Activated CD8-positive, alpha-beta T cell treated with anti-CD3 and anti-CD28 coated beads for 36 hours (primary cell): ENCODE measurements at places on chromosomes 4 and X. TPM values are rescaled to one million over a fixed set of nuclear protein-coding genes. Genes with fewer than 3 reads are reported as not detected.

DNA sequence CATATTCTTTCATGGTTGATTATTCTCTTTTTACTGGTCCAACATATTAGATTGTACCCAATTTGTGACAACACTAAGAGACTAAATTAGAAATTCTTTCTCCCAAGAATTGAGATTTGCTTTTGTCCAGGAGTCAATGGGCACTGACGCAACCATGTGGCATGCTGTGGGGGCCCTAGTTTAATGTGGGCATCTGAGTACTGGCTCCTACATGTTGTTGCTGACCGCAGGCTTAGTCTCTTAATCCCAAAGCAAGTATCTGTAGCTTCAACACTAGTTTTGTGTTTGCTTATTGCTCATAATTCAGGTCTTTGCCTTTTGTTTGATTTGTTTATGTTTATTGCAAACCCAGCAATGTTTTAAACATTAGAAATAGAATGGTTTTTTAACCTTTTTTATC, 263.4 kb upstream of the NDST4 start:
- H3K27me3 ChIP-seq, result no peaks in the 10 kb centered on the region
- no peak overlapping the region for H3K4me3 ChIP-seq
- no peak overlapping the region for H3K27ac ChIP-seq
- no peak for DNase-seq
- no peaks in the 10 kb centered on the region for H3K4me1 ChIP-seq

GRCh38 chr4:8836664-8837171, 34.9 kb downstream of the HMX1 start:
- no peaks in the 10 kb centered on the region for H3K36me3 ChIP-seq
- no peak overlapping the region for H3K27ac ChIP-seq
- H3K4me3 ChIP-seq, result no peak overlapping the region

- no peak overlapping the region for H3K4me3 ChIP-seq
- H3K36me3 ChIP-seq, result no peaks in the 10 kb centered on the region
- peaks cover 9% of the 10 kb centered on the region for H3K27me3 ChIP-seq
- no peak for DNase-seq
- H3K4me1 ChIP-seq, result peaks cover 24% of the 10 kb centered on the region
These were observed 28.3 kb downstream of the ZFYVE28 start for GRCh38 chr4:2390146-2390545.

Gene RPA4
- total RNA-seq, result 0.38 TPM

Gene BST1
- total RNA-seq, result 0.65 TPM
